ENCODE measurements at places on chromosomes 3 and 15. TPM values are rescaled to one million over a fixed set of nuclear protein-coding genes. Genes with fewer than 3 reads are reported as not detected.

- H3K4me3 ChIP-seq = no peak overlapping the region
- DNase-seq = no peak
- no peak overlapping the region for H3K27ac ChIP-seq
Observed at GRCh38 chr15:52523192-52523591, 5.5 kb downstream of the MYO5A start.

FSIP1 gene
- total RNA-seq = 5.8 TPM

- no peaks in the 10 kb centered on the region for H3K27me3 ChIP-seq
- no peaks in the 10 kb centered on the region for H3K36me3 ChIP-seq
- H3K27ac ChIP-seq = no peak overlapping the region
- H3K4me1 ChIP-seq = no peaks in the 10 kb centered on the region
Observed at GRCh38 chr3:124867511-124867910, 19.7 kb downstream of the ITGB5 start.

DNA sequence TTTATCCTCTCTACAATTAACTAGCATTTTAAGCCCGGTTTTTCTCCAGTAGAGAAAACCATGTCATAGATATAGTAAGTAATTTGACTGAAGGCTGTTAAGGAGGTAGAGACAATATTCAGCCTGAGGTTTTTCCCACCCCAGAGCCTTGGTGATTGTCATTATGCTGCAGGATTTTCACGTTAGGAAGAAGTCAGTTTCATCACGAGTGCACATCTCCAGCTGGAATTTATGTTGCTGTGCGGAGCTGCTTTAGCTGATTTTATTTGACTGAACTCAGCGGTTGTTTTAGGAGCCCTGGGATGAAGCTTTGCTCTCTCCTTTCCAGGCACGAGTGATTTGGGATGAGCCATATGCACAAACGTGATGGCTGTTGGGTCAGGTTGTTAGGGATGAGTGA lies 271.3 kb upstream of the RGMA start:
- no peak overlapping the region for H3K27ac ChIP-seq
- no peak overlapping the region for H3K4me3 ChIP-seq
- no peaks in the 10 kb centered on the region for H3K36me3 ChIP-seq
- no peaks in the 10 kb centered on the region for H3K27me3 ChIP-seq
- H3K4me1 ChIP-seq = no peaks in the 10 kb centered on the region

ROPN1 gene
- total RNA-seq = 80.8 TPM

GRCh38 chr3:38548154-38548931 lies 52.2 kb downstream of the EXOG start:
- no peaks in the 10 kb centered on the region for H3K4me1 ChIP-seq
- no peaks in the 10 kb centered on the region for H3K36me3 ChIP-seq
- no peak overlapping the region for H3K4me3 ChIP-seq
- H3K27me3 ChIP-seq = no peaks in the 10 kb centered on the region

DNA sequence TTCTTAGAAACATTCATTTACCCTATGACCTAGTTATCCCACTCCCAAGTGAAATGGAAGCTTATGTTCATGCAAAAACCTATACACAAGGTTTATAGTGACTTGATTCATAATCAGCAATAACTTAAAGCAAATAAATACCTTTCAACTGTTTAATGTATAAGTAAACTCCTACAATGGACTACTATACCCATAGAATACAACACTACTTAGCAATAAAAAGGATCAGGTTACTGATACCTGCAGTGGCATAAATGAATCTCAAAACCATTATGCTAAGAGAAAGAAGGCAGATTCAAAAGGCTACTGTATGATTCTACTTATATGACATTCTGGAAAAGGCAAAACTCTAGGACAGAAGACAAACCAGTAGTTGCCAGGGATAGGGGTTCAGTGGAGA lies 8.3 kb upstream of the POLR2M start:
- H3K36me3 ChIP-seq = no peaks in the 10 kb centered on the region
- H3K4me1 ChIP-seq = no peaks in the 10 kb centered on the region
- DNase-seq = no peak
- H3K27ac ChIP-seq = no peak overlapping the region
- H3K27me3 ChIP-seq = no peaks in the 10 kb centered on the region

- no peak for DNase-seq
- no peaks in the 10 kb centered on the region for H3K36me3 ChIP-seq
- no peaks in the 10 kb centered on the region for H3K27me3 ChIP-seq
- peaks cover 16% of the 10 kb centered on the region for H3K4me1 ChIP-seq
- H3K27ac ChIP-seq = no peak overlapping the region
Observed at GRCh38 chr3:39141171-39141995, 12.0 kb downstream of the CSRNP1 start.

CAMK2N2 gene
- total RNA-seq = 0.24 TPM

- H3K27ac ChIP-seq = peak overlapping the region; percentile 93
- no peaks in the 10 kb centered on the region for H3K36me3 ChIP-seq
- no peak for DNase-seq
- H3K4me3 ChIP-seq = peak overlapping the region; percentile 75
Observed at GRCh38 chr3:194671511-194671899, 486 bp downstream of the LSG1 start.

GRCh38 chr3:46484911-46485778 lies 12.6 kb upstream of the RTP3 start:
- H3K4me3 ChIP-seq = no peak overlapping the region
- H3K27ac ChIP-seq = no peak overlapping the region
- H3K27me3 ChIP-seq = no peaks in the 10 kb centered on the region
- H3K4me1 ChIP-seq = no peaks in the 10 kb centered on the region
- H3K36me3 ChIP-seq = no peaks in the 10 kb centered on the region

Measured in testis (tissue), 5 donors.